ENCODE measurements at places on chromosomes 13 and 19.

- no peak for DNase-seq
Observed at GRCh38 chr13:41827507-41828213, 133.2 kb downstream of the VWA8 start.

DNA sequence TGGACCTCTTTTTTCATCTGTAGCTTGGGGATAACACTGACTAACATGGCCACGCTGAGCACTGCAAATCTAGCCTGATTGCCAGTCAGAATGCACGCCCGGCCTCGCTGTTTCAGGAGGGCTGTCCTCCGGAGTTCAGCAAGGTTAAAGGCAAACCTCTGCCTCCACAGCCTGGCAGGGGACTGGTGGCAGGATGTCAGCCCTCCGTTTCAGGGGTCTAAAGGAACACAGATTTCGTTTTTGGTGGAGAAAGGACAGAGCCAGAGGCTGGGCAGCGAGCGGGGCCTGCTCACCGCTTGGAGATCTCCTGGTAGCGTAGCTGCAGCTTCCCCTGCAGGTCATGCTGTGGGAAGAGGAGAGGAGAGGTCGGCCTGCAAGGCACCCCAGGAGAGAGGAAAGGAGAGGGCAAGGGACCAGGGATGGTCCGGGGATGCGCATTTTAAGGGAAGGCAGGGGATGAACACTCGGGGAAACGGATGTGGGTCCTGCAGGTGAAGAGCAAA lies 560 bp downstream of the NDUFA7 start:
- DNase-seq, result no peak

- no peak for DNase-seq
Observed at GRCh38 chr13:23949736-23950135, 52.4 kb upstream of the C1QTNF9B start.

GRCh38 chr19:39046037-39046821 lies 13.9 kb upstream of the FBXO27 start:
- no peak for DNase-seq

GRCh38 chr19:2618611-2619010 lies 83.9 kb downstream of the GNG7 start:
- no peak for DNase-seq
